RPMI7951 (cell line): ENCODE measurements at places on chromosomes 16 and 17. TPM values are rescaled to one million over a fixed set of nuclear protein-coding genes. Genes with fewer than 3 reads are reported as not detected.

Gene HNF1B
- total RNA-seq: 0.12 TPM in 1 of 2 replicates, not detected in the other

Gene ABCC3
- total RNA-seq: 23.1 and 28.4 TPM in 2 replicates

Gene HOXB7
- total RNA-seq: 24.9 and 26.1 TPM in 2 replicates

Gene MTMR4
- 28.9 and 32.8 TPM in 2 replicates for total RNA-seq

Gene QRICH2
- 0.48 and 0.59 TPM in 2 replicates for total RNA-seq

Gene HSD17B1
- total RNA-seq: 0.68 and 1.4 TPM in 2 replicates

Gene METTL22
- 10.6 and 14.8 TPM in 2 replicates for total RNA-seq

DNA sequence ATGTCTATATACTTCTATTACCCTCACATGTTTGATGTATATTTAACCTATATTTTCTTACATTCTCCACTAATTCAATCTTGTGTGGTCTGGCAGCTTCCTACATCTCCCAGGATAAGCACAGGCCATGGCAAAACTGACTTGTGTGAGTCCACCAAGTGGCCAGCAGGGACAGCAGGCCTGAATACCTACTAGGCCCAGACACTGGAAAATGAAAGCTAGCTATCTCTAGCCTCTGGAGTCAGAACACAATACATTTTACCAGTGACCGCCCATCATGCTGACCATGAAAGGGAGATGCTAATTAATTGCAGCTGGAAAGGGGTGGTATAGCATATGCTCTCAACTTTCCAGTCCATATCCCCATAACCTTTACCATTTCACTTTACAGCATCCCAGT is 132.3 kb downstream of the PCTP start:
- peak; percentile 49 for DNase-seq

GRCh38 chr17:72535346-72535745 is 414.5 kb downstream of the SOX9 start:
- DNase-seq: no peak

DNA sequence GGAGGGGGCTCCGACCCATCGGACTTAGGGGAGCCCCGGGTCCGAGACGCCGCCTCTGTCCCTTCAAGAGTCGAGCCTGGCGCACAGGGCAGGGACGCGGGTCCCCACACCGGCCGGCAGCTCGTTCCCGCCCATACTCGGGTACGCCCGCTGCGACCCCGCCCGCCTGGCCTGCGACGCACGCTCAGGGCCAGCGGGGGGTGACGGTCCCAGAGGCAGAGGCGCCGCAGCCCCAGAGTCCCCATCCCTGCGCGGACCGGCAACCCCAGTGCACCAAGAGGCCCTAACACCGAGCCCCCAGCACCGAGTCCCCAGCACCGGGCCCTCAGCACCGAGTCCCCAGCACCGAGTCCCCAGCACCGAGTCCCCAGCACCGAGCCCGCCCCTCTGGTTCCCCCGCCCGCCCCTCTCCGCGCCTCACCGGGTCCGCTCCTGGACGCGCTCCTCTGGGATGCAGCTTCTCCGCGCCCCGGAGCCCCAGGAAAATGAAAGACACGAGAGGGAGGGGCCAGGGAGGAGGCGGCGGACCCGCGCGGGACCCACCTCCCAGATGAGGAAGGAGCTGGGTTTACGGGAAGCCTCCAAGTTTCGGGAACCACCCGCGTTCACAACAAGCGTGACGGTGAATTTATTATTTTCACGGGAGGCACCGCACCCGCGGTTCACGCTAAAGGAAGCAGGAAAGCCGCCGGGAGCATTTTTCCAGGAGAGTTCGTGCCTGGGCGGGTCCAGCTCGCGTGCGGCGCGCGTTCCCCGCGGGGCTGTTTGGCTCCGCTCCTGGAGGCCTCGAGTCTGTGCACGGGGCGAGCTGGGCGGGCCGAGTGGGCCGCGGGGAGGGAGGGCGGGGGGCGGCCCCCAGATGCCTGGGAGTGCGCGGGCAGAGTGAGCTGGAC is at the start of gene SECTM1:
Gene SECTM1, minus strand, starts transcription at position 488 of the 893 bp plus-strand sequence. CDS start 6,526 bp downstream, outside the sequence.
- peak; percentile 79 for DNase-seq

DNA sequence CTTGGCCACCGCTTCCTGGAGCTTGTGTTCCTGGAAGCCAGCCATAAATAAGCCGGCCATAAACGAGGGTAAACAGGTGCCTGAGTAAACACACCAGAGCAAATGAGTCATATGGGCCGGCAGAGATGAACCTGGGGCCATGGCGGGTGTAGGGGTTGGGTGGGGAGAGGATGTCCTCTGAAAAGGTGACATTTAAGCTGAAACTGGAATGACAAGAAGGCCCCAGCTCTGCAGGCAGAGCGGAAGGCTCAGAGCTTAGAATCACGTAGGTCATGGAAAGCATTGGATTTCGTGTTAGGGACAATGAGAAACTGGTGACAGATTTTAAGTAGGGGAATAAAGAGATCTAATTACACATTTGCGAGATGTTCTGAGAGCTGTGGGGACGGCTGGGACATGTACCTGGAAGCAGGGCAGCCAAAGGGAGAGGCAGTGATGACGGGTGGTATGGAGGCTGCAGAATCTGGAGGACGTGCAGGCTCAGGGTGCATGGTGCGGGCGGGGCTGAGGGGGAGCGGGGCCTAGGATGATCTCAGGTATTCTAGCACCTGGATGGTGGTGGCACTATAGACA is 8.1 kb upstream of the DNASE1 start:
- no peak for DNase-seq

DNA sequence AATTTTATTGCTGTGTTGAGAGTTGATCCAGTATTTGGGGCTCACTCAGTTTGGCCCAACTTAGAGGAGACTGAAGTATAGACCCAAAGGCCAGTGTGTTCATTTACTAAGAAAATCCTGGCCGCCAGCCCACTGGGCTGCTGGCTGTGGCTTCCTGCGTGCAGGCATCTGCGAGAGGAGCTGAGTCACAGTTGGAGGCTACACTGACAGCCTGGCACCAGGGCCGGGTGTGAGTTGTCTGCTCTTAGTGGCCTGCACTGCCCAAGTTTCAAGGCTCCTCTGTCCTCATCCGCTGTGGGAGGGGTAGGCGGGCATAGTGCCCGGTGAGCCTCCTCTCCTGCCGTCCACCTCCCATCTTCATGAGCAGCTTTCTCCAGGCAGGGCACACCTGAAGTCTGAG is 54.2 kb downstream of the PLD6 start:
- peak; percentile 95 for DNase-seq

GRCh38 chr17:81025741-81026129 is 9.2 kb upstream of the BAIAP2 start:
- peak; percentile 46 for DNase-seq

- no peak for DNase-seq
These were observed 2.7 kb upstream of the PABPN1L start for GRCh38 chr16:88868974-88869672.

- DNase-seq: no peak
These were observed 38.9 kb upstream of the SNN start for GRCh38 chr16:11629071-11630030.

GRCh38 chr17:20278805-20279204 is 188.5 kb downstream of the LGALS9B start:
- DNase-seq: no peak

- peak; percentile 82 for DNase-seq
These were observed 29.2 kb upstream of the PHB1 start for GRCh38 chr17:49443862-49444261.

GRCh38 chr16:80931801-80932707 is 74.6 kb downstream of the CMC2 start:
- peak; percentile 52 for DNase-seq

GRCh38 chr16:82358606-82359221 is 188.7 kb upstream of the MPHOSPH6 start:
- no peak for DNase-seq

- DNase-seq: peak; percentile 80
These were observed 2.6 kb upstream of the PITPNC1 start for GRCh38 chr17:67374329-67375053.

GRCh38 chr16:1817716-1818115 is 8.9 kb downstream of the HAGH start:
- no peak for DNase-seq

DNA sequence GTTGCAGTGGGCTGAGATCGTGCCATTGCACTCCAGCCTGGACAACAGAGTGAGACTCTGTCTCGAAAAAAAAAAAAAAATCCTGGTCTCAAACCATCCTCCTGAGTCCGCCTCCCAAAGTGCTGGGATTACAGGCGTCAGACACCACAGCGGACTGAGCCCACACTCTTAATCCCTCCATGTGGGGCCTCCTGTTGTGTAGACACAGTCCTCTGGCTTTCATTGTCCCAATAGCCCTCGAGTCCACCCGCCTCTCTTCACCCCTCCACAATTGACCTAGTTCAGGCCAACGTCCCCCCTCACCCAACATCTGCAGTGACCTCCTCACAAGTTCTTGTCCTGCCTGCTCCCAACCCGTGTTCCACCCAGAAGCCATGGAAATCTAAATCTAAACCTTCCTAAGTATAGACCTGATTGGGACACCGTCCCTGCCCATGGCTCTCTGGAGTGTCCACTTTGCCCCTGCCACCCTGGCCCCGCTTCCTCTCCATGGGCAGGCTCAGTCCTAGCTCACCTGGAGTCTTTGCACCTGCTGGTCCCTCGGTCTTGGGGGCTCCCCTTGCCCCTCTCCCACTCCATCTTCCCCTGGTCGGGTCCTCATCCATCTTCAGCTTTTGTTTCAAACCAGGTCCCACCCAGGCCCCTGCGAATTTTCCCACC is 46.7 kb downstream of the HAPSTR1 start:
- no peak for DNase-seq

- DNase-seq: no peak
These were observed 40.1 kb downstream of the NDEL1 start for GRCh38 chr17:8475781-8476180.

DNA sequence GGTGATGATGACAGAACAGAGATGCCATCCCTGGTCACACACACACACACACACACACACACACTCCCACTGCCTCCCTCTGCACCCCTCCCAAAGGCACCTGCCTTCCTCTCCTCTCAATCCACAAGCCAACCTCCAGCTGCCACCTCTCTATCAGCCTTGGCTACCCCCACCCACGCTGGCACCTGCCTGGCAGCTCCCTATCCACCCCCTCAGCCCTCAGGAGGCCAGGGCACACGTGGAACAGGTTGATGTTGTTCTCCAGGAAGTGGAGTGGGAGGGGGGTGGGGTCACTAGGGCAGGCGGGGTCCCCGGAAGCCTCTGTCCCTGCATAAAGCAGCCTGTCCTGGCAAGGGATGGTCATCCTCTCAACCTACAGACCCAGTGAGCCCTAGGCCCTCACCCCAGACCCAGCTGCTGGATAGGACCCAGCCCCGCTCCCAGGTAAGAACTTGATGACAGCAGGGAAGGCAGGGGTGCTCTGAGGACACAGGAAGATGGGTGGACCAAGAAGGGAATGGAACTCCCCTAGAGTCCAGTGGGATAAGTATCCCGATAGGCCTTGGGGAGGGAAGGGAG is at the start of gene GSDMA:
Gene GSDMA, plus strand, starts transcription at position 363 of the 579 bp plus-strand sequence. CDS start 2,684 bp downstream, outside the sequence.
- no peak for DNase-seq

DNA sequence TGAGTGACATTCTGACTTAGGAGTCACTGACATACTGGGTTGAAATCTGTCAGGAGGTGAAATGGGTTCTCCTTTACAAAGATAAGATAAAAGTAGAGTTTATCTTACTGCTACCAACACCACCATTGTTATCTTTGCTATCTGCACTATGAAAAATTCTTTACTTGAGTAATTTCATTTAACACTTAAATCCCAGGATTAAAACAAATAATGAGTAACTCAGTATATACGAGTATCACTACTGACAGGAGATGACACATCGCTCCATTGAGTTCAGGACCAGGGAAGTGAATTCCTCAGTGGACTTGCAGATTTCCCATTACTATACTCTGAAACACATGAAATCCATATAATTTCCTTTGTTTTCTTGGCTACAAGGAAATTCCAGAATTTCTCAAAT is 242.1 kb upstream of the NLRP1 start:
- no peak for DNase-seq

- DNase-seq: no peak
These were observed 85.9 kb downstream of the LITAF start for GRCh38 chr16:11500700-11501346.

DNA sequence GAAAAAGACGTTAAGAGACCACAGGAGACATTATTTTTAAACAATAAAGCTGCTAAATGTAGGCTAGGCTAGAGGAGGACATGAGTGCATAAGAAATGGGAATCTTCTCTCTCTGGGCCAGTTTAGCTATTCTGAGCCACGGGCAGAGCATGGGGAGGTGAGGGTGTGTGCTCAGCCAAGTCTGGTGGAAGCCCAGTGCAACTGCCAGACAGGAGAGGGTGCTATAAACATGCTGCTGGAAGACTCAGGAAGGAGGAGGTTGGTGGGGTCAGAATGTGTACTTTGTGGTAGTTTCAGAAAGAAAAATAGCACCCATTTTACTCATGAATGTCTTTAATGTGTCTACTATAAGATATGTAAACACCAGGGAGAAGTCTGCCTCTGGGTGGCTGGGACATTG is 5.9 kb upstream of the SDK2 start:
- DNase-seq: no peak

DNA sequence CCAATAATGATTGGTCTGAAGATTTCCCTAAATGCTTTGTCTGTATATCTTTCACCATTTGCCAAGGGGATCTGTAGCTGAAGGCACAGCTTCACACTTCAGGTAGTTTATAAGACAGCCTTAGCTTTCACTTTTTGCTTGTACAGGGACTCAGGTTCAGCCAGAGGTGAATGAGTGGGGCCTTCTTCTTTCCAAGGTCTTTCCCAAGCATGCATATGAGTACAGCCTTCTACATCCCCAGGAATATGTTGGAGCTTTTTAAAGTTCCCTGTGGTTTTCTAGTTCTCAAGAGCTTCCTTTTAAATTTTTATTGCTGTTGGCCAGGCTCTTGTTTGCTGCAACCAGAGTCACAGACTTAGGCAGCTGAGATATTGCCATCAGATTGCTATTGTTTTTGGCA is 17.9 kb upstream of the SPDYE4 start:
- DNase-seq: no peak

GRCh38 chr16:29664091-29664921 is 1.3 kb downstream of the SPN start:
- DNase-seq: no peak

DNA sequence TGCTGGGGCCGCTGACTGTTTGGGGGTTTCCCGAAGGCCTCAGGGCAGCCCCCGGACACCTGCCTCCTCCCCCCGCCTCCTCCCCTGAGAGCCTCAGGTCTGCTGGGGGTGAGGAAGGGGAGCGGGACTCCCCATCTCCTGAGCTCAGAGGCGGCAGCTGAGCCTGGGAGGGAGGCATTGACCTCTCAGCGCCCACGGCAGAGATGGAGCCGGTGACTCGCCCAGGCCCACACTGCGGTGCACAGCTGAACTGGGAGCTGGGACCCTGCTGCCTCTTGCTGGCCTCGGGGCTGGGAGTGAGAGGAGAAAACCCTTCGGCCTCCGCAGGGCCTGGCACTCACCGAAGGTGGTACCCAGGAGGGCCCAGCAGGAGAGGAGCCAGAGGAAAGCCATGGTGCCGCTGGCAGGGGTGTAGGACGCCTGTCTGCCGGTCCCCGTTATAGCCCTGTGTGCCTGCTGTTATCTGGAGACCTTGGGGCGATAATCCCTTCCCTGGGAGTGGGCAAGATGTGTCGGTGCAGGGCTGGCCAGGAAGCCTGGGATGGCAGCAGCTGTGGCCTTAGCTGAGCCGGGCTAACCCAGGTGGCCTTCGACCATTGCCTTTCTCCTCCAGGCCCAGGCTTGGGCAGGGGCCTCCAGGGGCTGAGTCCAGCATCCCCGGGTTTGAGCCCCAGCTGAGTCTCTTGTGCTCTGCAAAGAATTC is at the start of gene CTRB2:
Gene CTRB2, minus strand, starts transcription at position 413 of the 703 bp plus-strand sequence. Its CDS starts 20 bp downstream, at position 393.
- no peak for DNase-seq
